Amygdala (tissue), 56 donors: ENCODE measurements at places on chromosomes 2 and 18.

DNA sequence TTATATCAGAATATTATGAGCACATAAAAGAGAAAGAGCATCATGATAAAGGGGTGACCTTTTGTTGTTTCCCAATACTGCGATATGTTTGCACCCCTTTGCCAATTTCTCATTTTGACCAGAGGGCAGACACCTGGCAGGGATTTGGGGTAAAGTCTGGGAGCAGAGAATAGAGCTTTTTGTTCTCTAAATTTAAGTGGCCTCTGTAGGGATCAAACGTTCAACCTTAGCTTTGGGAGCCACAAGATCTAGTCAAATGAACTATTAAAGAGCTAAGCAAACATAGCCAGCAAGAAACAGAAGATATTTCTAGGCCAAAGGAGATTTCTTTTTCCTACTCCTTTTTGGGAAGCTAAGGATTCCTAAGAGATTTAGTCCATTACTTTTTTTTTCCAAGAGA, 1.1 kb upstream of the MSTN start:
- no peak for DNase-seq

- DNase-seq = no peak
These were observed 46.0 kb downstream of the ARHGEF33 start for GRCh38 chr2:38935568-38936172.

GRCh38 chr2:200765139-200765951, 46.4 kb upstream of the BZW1 start:
- DNase-seq = no peak

- DNase-seq = no peak
These were observed 79.6 kb downstream of the MSTN start for GRCh38 chr2:189982780-189983394.

DNA sequence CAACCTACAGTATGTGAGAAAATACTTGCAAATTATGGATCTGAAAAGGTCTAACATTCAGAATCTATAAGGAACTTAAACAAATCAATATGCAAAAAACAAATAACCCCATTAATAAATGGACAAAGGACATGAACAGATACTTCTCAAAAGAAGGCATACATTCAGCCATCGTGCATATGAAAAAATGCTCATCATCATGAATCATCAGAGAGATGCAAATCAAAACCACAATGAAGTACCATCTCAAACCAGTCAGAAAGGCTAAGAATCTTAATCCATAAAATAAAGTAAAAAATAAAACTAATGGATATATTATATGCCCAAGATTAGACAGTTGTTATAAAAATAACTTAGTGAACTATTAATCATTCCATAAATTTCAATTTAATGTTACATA, 154.0 kb downstream of the CALCRL start:
- DNase-seq = no peak

GRCh38 chr2:195513119-195513518, 143.9 kb upstream of the SLC39A10 start:
- DNase-seq = no peak

DNA sequence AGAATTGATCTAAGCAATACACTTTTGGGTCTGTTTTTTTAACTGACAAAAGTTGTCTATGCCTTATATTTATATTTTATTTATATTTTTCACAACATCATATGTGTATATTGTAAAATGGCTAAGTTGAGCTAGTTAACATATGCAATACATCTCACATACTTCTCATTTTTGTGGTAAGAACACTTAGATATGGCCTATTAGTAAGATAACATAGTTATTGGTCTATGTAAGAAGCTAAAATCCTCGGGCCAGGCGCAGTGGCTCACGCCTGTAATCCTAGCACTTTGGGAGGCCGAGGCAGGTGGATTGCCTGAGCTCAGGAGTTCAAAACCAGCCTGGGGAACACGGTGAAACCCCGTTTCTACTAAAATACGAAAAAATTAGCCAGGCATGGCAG, 275.6 kb upstream of the ID2 start:
- DNase-seq = no peak
